ENCODE measurements at places on chromosomes 5 and 9. TPM values are rescaled to one million over a fixed set of nuclear protein-coding genes. Genes with fewer than 3 reads are reported as not detected.

TLX3 gene
- not detected for total RNA-seq

DNA sequence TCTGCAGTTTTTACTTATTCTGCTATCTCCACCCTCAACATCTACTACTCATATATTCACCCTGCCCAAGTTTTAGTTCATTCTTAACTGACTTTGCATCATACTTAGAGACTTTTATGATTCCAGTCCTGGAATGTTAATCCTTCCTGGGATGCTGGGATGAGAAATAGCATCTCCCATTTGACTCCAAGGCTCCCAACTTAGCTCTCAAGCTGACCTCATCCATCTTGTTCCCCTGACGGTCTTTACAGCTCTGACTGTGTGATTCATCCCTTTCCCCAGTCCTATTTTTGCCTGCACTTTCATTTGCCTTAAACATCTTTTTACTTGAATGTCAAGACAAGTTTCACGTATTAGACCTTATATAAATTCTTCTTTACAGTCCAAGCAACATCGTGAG is 297.8 kb downstream of the EPB41L4A start:
- H3K36me3 ChIP-seq, result no peaks in the 10 kb centered on the region
- H3K27me3 ChIP-seq, result no peaks in the 10 kb centered on the region
- no peak overlapping the region for H3K27ac ChIP-seq
- DNase-seq, result no peak
- H3K4me1 ChIP-seq, result no peaks in the 10 kb centered on the region

DNA sequence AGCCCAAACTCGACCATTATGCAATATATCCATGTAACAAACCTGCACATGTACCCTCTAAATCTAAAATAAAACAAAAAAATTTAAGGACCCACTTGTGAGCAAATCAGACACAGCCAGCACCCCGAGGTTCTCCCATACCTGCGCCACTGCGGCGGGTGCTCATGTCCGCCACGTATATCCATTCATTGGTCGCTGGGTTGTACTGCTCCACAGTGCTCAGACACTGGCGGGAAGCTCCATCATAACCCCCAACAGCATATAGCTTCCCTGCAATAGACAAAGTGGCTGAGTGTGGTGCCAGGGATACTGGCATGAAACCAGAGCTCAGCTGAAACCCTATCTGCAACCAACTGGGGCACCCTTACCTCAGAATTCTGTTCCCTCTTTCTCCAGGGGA is 102.0 kb downstream of the KLHL3 start:
- no peak overlapping the region for H3K4me3 ChIP-seq
- H3K27me3 ChIP-seq, result no peaks in the 10 kb centered on the region
- no peak for DNase-seq
- no peaks in the 10 kb centered on the region for H3K36me3 ChIP-seq
- no peak overlapping the region for H3K27ac ChIP-seq

GBGT1 gene
- 27.7 TPM for total RNA-seq

PCDHAC2 gene
- 0.49 TPM for total RNA-seq

AIF1L gene
- 76.0 TPM for total RNA-seq

DNA sequence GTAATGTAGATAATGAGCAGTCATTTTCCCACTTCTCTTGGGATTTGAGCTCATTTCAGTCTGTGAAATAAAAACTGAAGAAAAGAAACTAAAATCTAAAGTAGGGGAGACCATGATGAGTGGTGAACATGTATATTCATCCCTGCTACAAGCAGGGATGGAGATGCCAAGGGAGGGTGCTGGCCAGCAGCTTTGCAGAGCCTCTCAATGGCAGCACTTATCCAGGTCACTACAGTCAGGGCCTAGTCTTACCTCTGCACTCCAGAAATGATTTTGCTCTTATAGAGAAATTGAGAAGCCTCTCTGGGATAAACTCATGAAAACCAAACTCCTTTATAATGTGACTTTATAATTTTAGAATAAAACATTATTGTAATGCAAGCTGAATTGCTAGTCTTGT is 317.6 kb downstream of the FBXL17 start:
- no peaks in the 10 kb centered on the region for H3K27me3 ChIP-seq
- no peak overlapping the region for H3K27ac ChIP-seq
- no peaks in the 10 kb centered on the region for H3K4me1 ChIP-seq
- H3K4me3 ChIP-seq, result no peak overlapping the region

DNA sequence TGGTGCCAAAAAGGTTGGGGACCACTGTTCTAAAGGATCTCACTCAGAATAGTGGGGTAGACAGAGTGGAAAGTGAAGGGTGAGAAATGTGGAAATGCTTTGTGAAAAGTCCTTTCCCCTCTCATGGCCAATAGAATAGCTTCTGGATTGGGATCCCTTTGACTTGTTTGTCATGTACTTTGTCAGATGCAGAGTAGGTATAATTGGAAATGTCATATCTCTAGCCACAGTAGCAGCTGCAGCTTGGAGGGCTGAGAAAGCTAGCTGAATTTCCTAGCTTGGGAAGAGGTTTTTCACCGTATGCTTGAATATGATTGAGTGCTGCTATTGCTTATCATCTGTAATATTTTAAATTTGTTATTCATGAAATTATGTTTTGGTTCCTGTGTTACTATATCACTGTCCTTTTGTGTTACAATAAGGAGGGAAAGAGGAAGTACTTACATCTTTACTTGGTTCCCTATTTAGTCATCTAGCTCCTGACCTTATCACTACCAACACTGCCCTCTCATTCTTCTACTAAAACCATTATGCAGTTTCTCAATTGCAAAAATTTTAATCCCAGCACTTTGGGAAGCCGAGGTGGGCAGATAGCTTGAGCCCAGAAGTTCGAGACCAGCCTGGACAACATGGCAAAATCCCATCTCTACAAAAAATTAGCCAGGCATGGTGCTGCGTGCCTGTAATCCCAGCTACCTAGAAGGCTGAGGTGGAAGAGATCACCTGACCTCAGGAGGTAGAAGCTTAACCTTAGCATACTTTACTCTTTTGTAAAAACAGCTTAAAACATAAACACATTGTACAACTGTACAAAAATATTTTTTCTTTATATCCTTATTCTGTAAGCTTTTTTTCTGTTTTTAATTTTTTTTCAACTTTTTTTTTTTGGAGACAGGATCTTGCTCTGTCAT is 12.4 kb downstream of the SLC30A5 start:
- no peaks in the 10 kb centered on the region for H3K4me1 ChIP-seq
- H3K27ac ChIP-seq, result no peak overlapping the region
- H3K27me3 ChIP-seq, result no peaks in the 10 kb centered on the region
- DNase-seq, result no peak

RNF180 gene
- total RNA-seq, result 7.3 TPM

DNA sequence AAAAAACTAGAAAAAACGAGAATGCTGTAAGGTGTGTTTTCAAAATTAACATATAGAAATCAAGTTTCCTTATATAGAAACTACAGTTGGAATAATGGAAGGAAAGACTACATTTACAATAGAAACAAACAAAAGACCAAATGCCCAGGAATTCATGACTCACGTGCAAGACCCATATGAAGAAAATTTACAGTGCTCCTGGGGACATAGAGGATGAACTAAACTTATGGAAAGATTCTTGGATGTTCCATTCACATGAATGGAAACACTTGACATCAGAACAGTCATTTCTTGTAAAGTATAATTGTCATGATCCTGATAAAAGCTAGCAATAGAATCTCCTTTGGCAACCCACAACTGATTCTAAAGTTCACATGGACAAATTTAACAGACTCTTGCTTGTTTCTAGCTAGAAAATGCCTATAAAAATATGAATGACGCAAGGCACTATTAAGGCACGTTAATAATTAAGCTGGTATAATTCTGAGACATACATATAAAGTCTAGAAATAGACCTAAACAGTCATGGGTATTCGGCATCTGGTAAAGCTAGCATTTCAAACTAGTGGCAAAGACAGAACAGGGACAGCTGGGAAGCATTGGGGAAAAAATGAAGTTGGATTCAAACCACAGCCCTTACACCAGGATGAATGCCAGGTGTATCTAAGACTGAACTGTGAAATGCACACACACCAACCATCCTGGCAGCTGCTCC is 5.1 kb upstream of the ZFP62 start:
- no peaks in the 10 kb centered on the region for H3K4me1 ChIP-seq
- peaks cover 15% of the 10 kb centered on the region for H3K27me3 ChIP-seq
- no peak overlapping the region for H3K27ac ChIP-seq

SLC46A2 gene
- total RNA-seq, result not detected

DNA sequence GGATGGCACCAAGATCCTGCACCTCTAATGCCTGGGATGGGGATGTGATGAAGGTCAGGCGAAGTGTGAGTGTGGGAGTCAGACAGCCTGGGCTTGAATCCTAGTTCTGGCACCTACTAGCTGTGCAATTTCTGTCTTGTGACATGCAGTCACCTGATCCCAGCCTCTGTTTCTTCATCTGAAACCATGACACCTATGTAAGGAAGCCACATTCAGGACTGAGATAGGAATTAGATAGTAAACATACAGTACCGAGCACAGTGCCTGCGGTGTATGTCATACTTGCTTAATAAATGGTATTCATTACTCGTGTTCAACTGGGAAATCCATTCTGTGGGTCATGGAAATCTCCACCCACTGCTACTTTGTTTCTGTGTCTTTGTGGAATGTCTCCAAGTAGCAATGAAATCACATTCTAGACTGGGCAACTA is 140.6 kb upstream of the STC2 start:
- no peaks in the 10 kb centered on the region for H3K36me3 ChIP-seq
- no peak overlapping the region for H3K27ac ChIP-seq
- no peaks in the 10 kb centered on the region for H3K27me3 ChIP-seq
- no peaks in the 10 kb centered on the region for H3K4me1 ChIP-seq
- DNase-seq, result no peak

- no peak overlapping the region for H3K4me3 ChIP-seq
- no peak for DNase-seq
- peaks cover 37% of the 10 kb centered on the region for H3K27me3 ChIP-seq
- H3K36me3 ChIP-seq, result no peaks in the 10 kb centered on the region
- no peaks in the 10 kb centered on the region for H3K4me1 ChIP-seq
Measured at GRCh38 chr9:137076636-137077009, 694 bp upstream of the UAP1L1 start.

ZNF484 gene
- total RNA-seq, result 9.3 TPM

DNA sequence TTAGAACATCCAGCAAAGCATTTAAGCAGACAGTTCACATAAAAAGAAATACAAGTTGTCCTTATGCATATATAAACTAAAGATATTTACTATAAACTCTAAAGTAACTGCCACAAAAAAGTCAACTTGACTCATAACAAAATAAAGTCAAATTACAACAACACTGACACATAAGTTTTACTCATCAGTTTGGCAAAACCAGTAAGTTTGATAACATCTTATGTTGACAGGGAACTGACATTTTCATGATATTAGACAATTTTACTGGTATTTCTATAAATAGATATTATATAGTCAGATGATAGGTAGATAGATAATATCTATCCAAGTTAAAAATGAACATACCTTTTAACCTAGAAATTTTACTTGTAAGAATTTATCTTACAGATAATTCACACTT is 9.9 kb upstream of the TSLP start:
- no peaks in the 10 kb centered on the region for H3K36me3 ChIP-seq
- no peak overlapping the region for H3K4me3 ChIP-seq
- H3K27ac ChIP-seq, result no peak overlapping the region
- H3K27me3 ChIP-seq, result peaks cover 4% of the 10 kb centered on the region
- no peak for DNase-seq

DNA sequence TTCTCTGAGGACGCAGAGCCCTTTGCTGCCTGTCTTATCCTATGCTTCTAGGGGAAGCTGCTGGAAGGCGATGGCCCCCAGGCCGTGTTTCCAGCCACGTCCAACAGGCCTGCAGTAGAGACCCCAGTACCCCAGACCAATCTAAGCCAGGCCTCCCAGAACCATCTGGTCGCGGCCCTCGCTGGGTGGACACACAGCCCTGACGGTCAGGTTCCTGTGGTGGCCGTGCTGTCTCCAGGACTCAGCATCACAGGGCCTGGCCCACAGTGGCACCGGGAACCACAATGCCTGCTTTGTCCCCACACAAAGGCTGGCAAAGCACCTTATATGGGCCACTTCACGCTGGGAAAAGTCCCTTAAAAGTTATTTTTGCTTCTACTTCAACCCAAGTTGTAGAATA is 44.5 kb downstream of the SEMA4D start:
- H3K27ac ChIP-seq, result no peak overlapping the region
- no peak overlapping the region for H3K4me3 ChIP-seq
- no peaks in the 10 kb centered on the region for H3K27me3 ChIP-seq
- no peak for DNase-seq
- no peaks in the 10 kb centered on the region for H3K36me3 ChIP-seq

DNA sequence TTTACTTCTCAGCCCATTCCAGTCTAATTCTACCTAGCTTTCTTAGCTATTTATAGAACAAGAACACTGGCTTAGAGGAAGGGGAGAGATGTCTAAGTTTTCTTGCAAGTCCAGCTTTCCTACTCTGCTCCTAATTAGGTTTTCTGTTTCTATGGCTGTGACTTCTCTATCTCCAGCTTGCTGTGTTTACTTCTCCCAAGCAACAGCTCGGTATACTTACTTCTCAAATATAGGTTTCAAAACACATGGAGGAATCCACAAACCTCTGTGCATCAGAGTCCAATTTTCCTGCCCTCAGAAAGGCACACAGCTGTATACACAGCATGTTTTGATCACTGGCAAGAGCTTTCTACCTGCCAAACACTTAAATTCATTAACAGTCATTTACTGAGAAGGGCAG is 17.4 kb upstream of the HMGCR start:
- no peak for DNase-seq
- H3K4me3 ChIP-seq, result no peak overlapping the region
- H3K4me1 ChIP-seq, result peaks cover 3% of the 10 kb centered on the region
- no peak overlapping the region for H3K27ac ChIP-seq
- H3K27me3 ChIP-seq, result no peaks in the 10 kb centered on the region
